ENCODE measurements at places on chromosomes 6 and 20.
A peak's percentile ranks its signal among the peaks of the same experiment; 100 is the strongest.

DNA sequence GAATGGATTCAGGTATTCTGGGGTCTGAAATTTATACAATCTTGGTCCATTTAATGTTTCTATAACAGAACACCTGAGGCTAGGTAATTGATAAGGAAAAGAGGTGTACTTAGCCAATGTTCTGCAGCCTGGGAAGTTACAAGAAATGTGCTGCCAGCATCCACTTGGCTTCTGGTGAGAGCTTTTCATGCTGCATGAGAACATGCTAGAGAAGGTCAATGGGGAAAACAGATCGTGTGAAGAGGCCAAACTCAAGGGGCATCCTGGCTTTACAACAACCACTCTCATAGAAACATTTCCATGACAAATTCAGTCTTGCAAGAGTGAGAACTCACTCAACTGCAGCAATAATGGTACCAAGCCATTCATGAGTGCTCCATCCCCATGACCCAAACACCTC is 16.8 kb downstream of the IL22RA2 start:
- DNase-seq = no peak

- DNase-seq = no peak
Measured at GRCh38 chr20:53876956-53877355, 193.4 kb downstream of the BCAS1 start.

- no peak for DNase-seq
Measured at GRCh38 chr6:18207949-18208348, 52.7 kb downstream of the KDM1B start.

GRCh38 chr20:63252284-63252711 is 2.0 kb downstream of the NKAIN4 start:
- no peak for DNase-seq

DNA sequence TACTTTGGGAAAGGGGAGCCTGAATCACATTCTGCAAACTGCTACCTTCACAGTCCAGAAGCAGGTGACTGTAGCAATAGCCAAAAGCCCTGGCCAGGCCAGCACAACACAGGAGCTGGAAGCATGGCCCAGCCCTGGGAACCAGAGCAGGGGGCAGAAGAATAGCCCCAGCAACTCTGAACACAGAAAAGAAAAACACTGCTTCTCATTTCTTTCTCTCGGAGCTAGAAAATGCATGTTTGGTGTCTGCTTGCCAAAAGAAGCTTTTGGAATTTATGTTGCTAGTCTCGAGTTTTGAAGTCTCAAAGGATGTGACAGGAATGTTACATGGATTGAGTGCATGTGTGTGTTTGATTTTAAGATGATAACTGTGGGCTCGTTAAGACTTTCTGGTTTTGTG is 79.8 kb upstream of the SCAF8 start:
- DNase-seq = no peak

DNA sequence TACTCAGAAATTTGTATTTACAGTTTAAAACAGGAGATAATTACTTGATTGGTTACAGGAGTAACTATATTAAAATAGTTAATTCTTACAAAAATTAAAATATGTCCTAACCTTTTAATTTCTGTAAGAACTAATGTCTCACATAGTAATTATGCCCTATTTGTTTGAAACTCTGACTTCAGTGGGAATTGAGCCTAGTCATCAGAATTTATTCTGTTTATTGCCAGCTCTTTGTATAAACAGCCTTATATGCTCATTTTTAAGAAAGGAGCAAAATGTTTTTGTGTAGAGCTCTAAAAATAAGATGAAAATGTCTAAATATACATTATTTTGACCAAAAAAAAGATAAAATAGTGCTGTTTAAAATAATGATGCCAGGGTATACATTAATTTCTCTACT is 21.5 kb downstream of the TRMT11 start:
- no peak for DNase-seq

DNA sequence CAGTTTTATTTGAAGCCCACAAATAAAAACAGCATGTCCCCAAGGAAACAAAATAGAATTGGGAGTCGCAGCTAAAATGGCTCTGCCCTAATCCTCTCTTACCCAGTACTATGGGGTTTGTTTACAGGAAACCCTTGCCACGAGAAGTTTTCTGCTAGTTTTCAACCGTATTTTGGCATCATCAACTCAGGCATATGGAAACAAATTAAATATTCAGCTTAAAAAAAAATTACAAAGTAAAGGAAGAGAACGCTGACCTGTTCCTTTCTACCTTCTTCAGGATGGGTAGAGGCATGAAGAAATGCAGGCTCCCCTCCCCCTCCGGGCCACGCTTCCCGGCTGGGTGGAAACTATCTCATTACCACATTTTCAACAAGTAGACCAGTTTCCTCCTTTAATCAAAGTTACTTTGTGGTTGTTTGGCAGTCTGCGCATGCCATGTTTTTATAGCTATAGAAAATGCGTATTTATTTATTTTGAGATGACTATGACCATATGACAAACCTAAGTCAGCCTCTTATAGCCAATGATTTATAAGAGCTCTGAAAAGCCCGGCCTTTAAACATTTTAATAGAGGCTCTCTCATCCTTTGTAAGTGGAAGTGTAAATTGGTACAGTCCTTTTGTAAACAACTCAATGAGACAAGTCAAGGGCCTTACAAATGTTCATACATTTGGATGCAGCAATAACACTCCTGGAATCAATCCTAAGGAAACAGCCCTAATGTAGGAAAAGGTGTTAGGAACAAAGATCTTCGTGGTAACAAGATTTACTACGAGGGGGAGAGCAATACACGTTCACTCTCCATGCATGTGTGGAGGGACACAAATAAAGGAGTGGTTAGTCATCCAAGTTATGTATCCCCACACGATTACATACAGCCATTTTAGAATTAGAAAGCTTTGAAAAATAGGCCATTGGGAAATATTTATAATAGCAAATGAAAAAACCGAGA is 16.1 kb upstream of the ZNF217 start:
- DNase-seq = peak; percentile 71

GRCh38 chr20:24798930-24799705 is 150.0 kb upstream of the CST7 start:
- no peak for DNase-seq

DNA sequence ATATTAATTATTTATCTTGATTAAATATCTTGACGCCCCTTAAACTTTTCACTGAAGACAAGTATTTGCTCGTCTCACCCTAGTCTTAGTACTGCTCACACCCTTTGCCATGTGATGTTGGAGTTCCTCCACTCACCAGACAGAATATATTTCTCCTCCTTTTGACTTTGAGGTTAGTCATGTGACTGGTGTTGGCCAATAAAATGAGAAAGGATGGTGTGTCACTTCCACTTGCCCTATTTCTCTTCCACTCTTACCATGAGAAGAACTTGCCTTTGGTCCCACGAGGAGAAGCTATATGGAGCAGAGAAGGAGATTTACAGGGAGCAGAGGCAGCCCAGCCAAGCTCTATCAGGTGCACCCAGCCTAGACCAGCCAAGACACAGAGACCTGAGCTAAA is 64.9 kb upstream of the TAB2 start:
- no peak for DNase-seq

DNA sequence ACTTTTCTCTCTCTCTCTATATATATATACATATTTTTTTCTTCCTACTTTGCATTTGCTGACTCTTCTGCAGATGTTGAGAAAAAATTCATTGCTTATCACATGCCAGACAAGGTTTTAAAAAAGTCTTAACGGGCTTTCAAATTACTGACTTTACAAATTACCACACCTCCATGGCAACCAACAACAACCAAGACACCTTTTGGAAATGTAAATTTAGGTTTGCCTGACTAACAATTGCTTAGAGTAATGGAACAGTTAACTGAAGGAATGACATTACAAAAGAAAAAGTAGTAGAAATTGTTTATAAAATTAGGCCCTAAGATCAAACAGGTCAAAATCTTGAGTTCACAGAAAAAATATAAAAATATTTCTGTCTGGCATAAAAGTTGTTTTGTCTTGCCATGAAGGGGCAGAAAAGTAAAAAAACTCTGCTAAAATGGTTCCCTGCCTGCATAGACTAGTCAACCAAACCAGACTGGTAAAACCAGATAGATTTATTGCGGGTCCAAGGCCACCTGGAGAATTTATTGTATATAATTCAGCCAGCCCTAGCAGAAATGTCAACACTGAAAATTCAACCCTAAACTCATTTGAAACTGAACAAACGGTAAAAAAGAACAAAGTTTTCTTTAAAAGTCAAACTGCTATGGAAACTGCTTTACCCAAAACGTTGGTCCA is 92.8 kb upstream of the FRMD1 start:
- DNase-seq = no peak

GRCh38 chr6:37155394-37156312 is 14.3 kb upstream of the PIM1 start:
- DNase-seq = peak; percentile 98
